ENCODE measurements at places on chromosomes 12 and 14.

DNA sequence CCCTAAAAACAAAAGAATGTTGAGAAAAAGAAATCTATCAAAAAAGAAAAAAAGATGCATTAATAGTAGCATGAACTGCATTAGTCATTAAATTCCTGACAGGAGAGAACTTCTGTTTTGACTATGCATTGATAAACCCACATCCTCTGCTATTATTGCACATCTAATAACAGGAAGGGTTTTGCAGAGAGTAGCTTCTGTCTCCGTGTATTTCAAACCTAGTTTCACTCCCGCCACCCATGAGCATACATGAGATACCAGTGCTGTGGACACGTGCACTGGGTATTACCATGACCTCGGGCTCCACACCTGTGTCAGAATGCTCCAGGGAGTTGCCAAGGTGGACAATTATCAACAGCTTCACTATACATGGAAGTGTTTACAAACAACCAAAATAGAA lies 449.1 kb upstream of the SOX5 start:
- DNase-seq, result peak; percentile 23

DNA sequence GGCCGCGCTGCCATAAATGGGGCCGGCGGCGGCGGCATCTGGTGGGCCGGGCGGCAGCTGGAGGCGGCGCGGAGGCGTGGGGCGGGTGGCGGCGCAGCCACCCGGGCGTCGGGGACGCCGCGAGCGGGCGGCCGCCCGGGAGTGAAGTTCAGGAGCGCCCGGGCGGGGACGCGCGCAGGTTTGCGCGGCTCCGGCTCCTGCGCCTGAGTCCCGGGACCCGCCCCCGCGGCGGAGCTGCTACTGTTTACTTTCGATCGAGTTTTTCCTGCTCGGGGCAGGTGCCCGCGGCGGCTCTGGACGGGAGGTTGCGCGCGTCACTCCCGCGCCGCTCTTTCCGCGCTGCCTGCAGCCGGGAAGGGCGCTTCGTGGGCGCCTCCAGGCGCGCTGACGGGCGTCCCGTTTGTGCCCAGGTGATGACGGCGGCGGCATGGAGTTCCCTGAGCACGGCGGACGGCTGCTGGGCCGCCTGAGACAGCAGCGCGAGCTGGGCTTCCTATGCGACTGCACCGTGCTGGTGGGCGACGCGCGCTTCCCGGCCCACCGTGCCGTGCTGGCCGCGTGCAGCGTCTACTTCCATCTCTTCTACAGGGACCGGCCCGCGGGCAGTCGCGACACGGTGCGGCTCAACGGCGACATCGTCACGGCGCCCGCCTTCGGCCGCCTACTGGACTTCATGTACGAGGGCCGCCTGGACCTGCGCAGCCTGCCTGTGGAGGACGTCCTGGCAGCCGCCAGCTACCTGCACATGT lies at the start of gene ZBTB42:
Gene ZBTB42 (plus strand): TSS at position 331 of the 749 bp plus-strand sequence. CDS start 97 bp downstream, at position 428.
- DNase-seq, result peak; percentile 53

GRCh38 chr12:103858953-103859601 lies 18.0 kb upstream of the NT5DC3 start:
- DNase-seq, result peak; percentile 98

GRCh38 chr14:94360945-94361565 lies 27.3 kb downstream of the SERPINA1 start:
- DNase-seq, result no peak

DNA sequence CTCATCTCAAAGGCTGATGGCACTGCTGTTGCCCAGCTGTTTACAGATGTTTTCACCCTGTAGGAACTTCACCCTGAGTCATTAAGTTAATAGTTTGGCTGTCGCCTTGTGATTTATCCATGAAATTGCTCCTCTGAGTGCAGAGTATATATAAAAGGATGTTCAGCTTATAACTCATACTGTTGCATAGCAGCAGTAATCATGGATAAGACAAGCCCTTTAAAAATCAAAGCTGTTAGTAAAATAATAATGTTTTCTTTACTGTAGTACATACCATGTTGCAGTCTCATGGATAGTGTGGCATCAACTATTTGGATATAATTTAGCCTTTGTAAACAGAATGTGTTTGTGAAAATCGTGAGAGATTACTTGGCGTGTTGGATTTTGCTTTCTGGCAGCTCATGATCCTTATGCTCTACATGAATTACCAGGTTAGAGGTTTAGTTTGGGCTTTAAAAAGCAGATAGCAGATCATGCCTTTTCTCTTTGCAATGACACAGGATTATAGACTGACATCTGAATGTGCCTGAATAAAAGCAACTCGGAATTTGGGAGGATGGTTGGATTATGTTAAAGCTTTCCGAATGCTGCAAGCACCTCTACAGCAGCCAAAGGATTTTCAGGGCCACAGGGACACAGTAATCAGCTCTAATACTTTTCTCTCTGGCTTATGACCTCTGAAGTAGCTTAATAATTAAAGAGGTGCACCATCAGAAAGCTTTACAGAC lies 279.7 kb upstream of the ATP2B1 start:
- DNase-seq, result no peak

DNA sequence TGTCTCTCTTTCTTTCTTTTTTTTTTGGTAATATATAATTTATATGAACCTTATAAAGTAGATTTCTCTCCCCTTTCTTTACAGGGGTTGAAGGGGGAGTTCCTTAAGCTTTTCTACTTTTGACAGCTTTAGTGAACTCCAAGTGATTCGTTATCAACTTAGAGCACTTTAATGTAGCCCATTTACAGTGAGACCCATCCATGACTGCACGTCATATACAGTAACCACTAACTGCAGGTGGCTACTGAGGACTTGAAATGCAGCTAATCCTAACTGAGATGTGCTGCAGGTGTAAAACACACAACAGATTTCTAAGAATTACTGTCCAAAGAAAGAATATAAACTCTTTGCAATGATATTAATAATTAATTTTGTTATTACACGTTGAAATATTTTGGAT lies 582 bp downstream of the LRRIQ1 start:
- DNase-seq, result no peak

Data from choroid plexus epithelial cell (primary cell).